Activated CD4-positive, alpha-beta T cell treated with anti-CD3 and anti-CD28 coated beads, Interleukin-2, amount 50 U/mL, for 48 hours (primary cell): ENCODE measurements at places on chromosomes 7 and 10.

GRCh38 chr7:129843978-129844840 is 108.6 kb downstream of the UBE2H start:
- no peak for DNase-seq

- DNase-seq, result no peak
Observed at GRCh38 chr7:4246536-4246935, 435.6 kb upstream of the FOXK1 start.

- DNase-seq, result no peak
Observed at GRCh38 chr10:101835362-101835761, 8.2 kb downstream of the KCNIP2 start.

GRCh38 chr10:677038-677437 is 12.4 kb downstream of the DIP2C start:
- DNase-seq, result peak; percentile 14

GRCh38 chr7:55239406-55239805 is 125.7 kb upstream of the LANCL2 start:
- DNase-seq, result no peak

- no peak for DNase-seq
Observed at GRCh38 chr10:71297343-71297742, 21.7 kb upstream of the SLC29A3 start.

DNA sequence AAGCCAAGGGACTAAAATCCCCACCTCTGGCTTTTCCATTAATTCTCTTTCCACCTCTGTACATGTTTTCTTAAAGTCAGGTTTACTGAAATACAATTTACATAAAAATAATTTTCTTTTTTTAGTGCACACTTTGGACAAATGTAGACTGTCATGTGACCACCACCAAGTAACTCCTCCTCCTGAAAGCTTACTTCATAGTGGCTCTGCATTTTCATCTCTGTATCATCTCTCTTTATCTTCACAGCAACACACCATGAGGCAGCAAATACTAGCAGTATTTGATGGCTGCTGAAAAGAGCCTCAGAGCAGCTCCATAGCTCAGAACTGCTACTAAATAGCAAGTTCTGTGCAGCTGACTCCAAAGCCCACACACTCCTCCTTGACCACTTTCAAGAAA is 17.3 kb downstream of the WDFY4 start:
- no peak for DNase-seq

DNA sequence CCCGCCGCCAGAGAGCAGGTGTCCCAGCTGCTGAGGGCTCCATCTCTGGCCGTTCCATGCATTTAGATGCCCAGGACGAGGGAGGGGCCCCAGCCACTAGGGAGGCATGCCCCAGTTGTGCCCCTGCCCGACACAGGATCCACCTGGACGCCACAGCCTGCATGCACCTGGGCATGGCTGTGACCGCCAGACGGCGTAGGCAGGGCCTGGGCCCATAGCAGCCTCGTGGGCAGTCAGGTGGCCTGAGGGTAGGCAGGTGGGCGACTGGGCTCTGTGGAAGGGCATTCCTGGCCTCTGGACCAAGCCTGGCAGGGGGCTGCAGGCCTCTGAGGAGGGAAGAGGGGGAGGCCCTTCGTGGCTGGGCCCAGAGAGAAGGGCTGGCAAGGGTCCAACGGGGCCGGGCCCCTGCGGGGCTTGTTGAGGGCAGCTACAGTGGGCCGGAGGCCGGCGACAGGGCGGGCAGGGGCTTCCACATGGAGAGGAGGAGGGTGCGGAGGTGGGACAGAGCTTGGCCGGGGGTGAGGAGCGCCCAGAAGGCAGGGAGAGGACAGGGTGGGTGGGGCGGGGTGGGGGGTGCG is 76.0 kb upstream of the NKX6-2 start:
- DNase-seq, result no peak

DNA sequence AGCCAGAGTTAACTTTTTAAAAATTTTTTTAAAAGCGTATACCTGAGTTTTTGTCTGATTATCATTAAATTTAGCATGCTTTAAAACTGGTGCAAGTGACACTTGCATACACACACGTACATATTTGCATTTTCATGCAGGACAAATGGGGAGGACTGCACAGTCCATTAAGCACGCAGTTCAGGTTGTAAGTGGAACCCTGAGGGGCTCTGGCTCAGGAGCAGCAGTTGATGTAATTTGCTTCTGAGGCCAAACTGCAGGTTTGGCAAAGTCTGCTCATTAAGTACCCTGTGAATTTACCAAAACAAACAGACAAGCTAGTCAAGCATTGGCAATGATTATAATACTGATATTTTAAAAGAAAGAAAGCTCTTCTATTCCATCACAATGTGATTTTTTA is 215.8 kb upstream of the PFKP start:
- no peak for DNase-seq

GRCh38 chr7:113175525-113176104 is 57.3 kb upstream of the SMIM30 start:
- no peak for DNase-seq

DNA sequence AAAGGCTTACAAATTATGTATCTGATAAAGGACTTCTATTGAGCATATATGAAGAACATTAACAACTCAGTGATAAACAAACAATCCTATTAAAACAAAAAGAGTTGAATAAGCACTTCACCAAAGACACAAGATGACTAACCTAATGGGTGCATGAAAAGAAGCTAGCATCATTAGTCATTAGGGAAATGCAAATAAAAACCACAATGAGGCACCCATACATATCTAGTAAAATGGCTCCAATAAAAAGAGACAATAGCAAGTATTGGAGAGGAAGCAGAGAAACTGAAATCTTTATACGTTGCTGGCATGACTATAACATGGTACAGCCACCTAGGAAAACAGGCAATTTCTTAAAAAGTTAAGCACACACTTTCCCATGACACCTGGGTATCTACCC is 77.6 kb upstream of the ZMIZ1 start:
- no peak for DNase-seq

DNA sequence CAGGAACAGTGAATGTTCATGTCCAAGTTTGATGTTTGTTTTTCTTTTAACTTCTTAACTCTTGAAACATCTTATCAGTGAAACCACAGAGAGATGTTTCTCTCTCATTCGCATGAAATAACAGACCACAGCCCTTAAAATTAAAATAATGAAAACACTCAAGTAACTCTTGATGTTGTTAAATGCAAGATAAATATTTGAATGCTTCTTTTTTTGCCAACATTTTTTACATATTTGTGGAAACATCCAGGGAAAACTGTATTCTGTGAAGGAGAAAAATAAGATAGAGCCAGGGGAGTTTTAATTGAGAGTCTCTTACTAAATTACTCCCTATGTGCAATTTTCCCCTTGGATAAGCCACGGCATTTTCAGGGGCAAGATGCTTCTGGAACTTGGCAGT is 361.8 kb upstream of the MGMT start:
- no peak for DNase-seq

- DNase-seq, result no peak
Observed at GRCh38 chr7:149828357-149829309, 9.5 kb upstream of the ZNF862 start.

- DNase-seq, result no peak
Observed at GRCh38 chr10:27072436-27073114, 27.7 kb downstream of the ANKRD26 start.

- DNase-seq, result no peak
Observed at GRCh38 chr7:50856806-50857205, 74.1 kb upstream of the GRB10 start.

DNA sequence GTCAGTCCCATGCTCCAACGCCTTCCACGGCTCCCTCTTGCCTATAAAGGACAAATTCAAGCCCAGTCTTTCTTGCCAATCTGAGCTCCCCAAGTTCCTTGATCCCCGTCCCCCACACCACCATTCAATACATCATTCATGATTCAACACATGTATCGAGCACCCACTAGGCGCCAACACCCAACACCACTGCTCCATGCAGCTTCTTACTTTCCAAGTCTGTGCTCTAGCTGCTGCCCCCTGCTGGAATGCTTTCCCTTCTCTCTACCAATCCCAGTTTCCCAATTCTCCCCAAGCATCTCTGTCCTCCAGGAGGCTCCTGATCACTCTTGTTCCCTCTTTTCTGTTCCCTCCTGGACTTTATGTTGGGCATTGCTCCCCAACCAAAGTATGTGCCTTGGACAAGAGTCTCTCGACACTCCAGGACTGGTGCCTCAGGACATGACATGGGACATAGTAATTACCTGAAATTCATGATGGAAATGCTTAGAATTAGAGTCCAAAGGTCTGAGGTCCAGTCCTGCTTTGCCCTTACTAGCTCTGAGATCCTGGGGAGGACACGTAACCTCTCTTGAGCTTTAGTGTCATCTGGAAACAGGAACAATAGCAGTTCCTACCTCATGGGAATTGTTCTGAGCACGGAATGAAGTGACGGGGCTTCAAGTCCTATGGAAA is 172.7 kb downstream of the NEURL1 start:
- no peak for DNase-seq

DNA sequence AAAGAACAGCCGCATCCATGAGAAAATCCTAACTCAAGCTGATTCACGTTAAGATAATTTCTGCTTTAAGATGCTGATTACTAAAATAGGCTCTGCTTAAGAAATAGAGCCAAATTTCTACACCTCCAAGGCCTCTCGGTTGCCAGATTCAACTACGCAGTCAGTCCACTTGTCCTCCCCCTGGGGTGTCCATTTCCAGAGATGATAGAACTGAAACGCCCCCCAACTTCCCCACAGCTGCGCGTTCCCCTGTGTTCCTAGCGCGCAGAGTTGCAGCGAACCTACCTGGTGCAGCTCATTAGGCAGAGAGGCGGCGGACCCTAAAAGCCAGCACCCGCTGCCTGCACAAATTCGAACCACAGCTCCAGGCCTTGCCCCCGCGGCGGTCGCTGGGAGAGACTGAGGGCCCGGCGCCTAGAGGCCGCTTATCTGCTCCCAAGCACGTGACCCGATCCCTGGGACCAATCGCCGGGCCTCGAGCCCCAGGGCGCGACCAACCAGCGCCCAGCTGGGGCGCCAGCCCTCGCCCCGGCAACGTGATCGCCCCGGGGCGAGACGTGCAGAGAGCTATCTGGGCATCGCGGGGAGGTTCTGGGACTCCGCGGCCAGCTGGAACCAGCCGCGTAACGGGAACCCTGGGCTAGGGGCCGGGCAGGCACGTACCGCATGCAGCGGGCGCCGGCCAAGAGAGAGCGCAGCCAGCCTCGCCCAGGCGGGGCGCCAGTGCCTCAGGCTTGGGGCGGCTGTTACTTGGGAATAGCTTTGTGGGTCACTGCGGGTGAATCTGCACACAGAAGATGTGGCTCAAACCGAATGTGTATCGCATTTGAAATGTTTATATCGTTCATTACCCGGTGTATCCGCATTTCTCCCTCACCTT is at the start of gene PPP1R3C:
Gene PPP1R3C, minus strand, starts transcription at position 401 of the 880 bp plus-strand sequence. Its CDS starts 102 bp downstream, at position 299.
- DNase-seq, result peak; percentile 60

GRCh38 chr7:112116358-112116757 is 89.8 kb downstream of the DOCK4 start:
- no peak for DNase-seq

DNA sequence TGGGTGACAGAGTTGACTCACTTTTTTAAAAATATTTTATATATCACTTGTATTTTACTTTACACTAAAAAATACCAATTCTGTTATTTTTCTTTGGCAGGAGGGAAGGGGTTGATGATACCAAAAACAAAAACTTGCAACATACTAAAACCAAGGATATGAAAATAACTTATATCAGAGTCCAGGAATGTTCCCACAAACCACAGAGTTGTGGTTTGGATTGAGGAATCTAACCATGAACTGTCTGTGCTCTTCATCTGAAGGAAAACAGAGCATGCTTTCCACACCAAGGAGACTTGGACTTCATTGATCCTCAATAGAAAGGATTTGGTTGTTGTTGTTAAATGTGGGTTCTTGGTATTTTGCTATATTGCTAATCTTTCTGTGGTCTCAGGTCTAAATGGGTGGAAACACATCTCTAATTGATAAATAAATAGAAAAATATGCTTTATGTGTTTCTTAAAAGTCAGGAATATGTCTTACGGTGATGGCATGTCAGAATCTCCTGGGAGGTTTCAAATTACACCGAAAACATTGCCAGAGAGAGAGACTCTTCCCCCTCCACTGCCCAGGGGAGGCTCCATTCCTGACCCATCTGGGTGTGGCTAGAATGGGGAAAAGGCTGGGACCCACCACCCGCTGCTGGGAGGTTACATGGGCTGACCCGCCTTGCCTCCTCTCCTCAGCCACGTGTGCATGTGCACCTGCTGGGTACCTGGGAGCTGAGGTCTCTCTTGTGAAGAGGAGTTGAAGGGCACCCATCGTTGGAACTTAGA is 46.9 kb upstream of the STK17A start:
- no peak for DNase-seq

GRCh38 chr7:56106108-56107073 is at the start of gene CHCHD2:
Gene CHCHD2 (minus strand): TSS chr7:56106476. CDS start chr7:56106413, 63 bp downstream.
- DNase-seq, result peak; percentile 90

- no peak for DNase-seq
Observed at GRCh38 chr10:101135141-101136006, 4.3 kb downstream of the TLX1 start.

DNA sequence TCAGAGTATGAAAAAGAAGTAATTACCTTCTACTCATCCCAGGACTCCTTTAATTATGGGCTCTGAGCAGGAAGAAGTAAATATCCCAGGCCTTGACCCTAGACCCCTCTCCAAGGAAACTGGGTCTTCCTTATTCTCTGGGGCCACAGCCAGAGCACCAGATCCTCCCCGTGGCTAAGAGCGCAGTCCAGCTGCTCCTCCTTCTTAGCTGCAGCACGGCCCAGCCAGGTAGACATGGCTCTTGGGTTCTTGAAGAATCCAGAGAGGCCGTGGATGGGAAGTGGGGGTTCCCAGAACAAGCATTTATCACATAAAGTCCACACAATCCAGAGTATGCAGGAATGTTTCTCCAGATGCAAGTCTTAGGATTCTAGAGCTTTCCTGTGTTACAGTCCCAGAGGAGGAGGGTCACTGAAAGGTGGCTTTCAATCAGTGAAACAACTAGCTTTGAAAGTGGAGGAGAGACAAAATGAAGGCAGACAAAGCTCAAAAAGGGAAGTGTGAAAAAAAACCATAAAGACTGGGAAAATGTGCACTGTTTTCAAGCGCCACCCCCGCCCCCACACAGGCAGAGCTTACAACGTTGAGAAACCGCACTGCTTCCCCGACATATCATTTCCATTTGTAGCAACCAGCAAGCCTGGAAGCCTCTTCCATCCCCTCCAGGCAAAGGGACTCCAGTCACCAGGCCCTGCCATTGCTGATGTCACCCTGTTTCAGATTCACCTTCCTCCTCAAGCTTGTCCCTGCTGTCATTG is 396.5 kb upstream of the MKI67 start:
- no peak for DNase-seq
